ENCODE measurements at places on chromosomes 3 and 15.

GRCh38 chr3:111929484-111929883, 49.3 kb upstream of the ABHD10 start:
- no peak for DNase-seq

- DNase-seq, result no peak
These were observed 24.7 kb downstream of the CEMIP start for GRCh38 chr15:80803580-80804525.

DNA sequence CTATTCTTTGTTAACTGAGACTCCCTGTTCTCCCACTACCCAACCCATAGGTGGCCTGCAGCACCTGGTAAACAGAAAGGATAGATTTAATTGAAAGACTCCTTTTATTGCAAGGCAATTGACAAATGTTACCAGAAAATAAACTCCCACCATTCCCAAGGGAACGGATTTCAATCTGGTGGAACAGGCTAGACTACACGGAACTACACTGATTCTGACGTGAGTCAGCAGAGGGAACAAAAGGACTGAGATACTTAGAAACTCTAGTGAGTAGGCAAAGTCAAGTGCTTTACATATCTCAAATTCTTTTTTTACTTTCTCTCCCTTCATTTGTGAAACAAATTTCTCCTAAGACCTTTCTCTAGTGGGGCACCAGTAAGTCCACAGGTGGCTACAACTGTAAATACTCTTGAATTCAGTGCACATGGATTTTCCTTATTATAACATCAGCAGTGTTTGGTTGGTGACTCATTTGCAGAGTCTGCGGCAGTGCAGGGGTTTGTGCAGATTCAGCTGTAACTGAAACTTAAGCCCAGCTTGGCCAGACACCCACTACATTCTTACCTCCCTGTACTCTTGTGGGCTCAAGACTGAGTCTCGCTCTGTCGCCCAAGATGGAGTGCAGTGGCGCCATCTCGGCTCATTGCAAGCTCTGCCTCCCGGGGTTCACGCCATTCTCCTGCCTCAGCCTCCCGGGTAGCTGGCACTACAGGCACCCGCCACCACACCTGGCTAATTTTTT, 34.3 kb upstream of the PLSCR2 start:
- DNase-seq, result no peak

DNA sequence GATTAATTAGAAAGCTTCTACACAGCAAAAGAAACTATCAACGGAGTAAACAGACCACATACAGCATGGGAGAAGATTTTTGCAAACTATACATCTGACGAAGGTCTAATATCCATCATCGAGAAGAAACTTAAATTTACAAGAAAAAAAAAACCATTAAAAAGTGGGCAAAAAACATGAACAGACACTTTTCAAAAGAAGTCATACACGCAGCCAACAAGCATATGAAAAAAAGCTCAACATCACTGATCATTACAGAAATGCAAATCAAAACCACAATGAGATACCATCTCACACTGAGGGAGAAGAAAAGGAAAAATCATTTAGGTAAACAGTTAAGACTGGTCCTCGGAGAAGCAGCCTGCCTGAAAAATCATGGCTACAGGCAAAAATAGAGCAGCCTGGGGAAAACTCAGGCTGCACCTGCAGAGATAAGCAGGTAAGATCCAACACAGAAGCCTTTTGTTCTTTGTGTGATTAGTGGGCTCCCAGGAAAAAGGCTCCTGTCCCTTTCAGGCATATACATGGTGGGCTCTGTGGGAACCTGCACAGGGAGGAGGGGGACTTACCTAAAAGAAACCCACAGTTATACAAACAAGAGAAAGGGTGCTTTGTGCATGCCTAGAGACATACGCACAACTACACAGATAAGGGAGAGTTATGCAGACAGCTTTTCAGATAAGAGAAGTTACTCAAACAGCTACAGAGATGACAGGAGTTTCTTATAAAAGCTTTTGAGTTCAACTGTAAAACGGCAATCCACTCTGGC, 49.3 kb downstream of the C3orf70 start:
- no peak for DNase-seq

- no peak for DNase-seq
These were observed 14.0 kb upstream of the ALAS1 start for GRCh38 chr3:52183786-52184445.

- DNase-seq, result no peak
These were observed 10.2 kb downstream of the GLCE start for GRCh38 chr15:69170597-69170996.

- DNase-seq, result no peak
These were observed 245.1 kb upstream of the TLE3 start for GRCh38 chr15:70342554-70343548.

GRCh38 chr3:150183678-150184425, 213.2 kb upstream of the PFN2 start:
- peak; percentile 80 for DNase-seq

DNA sequence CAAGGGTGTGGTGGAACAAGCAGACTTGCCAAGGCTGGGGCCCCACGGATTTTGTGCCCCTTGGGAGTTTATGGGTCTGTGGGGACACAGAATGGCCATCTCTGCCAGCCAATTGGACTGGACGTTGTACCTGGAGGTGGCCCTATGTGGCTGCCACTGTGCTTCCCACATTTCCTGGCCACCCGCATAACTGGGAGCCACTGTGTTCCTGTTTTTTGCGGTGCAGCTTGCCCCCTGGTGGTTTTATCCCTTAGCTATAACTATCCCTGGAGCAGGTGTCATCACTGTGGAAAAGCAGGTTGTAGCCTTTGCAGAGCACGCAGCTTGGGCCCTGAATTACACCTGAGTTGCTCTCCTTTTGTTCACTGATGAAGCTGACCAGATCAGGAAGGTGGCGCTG, 306.3 kb downstream of the ZPLD1 start:
- no peak for DNase-seq

DNA sequence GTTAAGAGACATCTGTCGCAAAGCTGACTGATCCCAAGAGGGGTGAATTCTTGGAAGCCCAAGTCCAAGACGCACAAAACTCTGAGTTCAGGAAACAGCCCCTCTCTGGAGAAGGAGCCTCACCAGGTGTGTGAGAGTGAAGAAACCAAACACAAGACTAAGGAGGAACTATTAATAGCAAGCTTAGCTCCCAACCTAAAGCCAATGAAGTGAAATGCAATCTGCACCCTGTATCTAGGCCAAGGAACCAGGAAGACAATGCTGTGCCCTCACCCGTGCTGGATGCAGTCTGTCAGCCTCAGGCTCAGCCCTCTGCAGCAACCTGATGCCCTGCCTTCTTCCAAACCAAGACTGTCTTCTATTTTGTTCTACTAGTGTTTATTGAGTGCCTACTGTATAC, 22.5 kb upstream of the THBS1 start:
- no peak for DNase-seq

GRCh38 chr3:128413003-128413370, 53.7 kb downstream of the DNAJB8 start:
- DNase-seq, result no peak

- DNase-seq, result no peak
These were observed 71.1 kb downstream of the ALDH1A2 start for GRCh38 chr15:57994221-57995049.

- no peak for DNase-seq
These were observed 140.9 kb downstream of the PLCL2 start for GRCh38 chr3:17025594-17026139.

DNA sequence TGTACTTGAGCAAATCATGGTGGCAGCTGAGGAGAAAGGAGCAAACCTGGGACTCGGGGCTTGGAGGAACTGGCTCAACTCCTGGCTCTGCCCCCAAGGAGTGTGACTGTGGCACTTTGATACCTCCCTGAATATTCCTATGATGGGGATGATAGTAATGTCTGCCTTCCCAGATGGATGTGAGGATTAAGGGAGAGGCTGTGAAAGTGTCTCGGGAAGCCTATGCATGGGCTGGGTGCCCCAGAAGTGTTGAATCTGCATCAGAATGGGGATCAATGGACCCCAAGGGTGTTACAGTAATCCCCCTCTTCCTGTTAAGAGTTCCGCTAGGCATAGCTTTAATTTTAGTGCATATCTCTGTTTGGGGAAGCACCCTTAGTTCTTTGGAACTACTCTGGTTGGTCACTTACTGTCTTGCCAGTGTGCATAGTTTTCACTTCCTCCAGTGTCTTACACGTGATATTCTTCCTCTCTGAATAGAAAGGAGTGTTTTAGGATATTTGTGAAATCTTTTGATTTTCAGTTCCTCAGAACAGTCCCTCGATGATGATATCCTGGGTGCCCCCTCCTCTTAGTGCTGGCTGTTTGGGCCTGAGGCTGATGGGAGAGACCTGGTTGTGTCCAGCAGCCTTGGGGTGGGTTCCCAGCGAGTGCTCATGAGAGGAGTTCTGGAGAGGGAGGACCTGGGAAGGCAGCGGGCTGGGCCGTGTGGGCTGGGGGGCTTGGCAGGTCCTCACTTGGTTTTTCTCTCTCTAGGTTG, 97.5 kb downstream of the CHDH start:
- DNase-seq, result no peak

- DNase-seq, result no peak
These were observed 1.5 kb downstream of the GLB1 start for GRCh38 chr3:33095436-33095835.

GRCh38 chr3:196617256-196617655, 22.2 kb upstream of the NRROS start:
- no peak for DNase-seq

DNA sequence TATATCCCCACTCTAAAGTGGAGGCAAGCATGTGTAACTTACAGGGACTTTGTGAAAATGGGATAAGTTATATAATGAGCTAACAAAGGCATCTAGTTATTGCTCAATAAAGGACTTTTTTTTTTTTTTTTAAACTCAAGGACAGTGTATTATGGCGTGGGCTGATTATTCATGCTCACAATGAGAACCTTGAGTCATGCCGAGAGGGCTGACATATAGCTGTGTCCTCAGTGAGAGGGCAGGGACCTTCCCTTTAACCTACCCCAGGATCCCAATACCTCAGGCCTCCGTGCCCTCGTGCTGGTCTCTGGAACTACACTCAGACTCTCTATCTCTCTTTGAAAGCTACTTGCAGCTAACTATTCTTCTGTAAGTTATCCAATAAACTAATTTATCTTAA, 319.9 kb upstream of the ICE2 start:
- no peak for DNase-seq

DNA sequence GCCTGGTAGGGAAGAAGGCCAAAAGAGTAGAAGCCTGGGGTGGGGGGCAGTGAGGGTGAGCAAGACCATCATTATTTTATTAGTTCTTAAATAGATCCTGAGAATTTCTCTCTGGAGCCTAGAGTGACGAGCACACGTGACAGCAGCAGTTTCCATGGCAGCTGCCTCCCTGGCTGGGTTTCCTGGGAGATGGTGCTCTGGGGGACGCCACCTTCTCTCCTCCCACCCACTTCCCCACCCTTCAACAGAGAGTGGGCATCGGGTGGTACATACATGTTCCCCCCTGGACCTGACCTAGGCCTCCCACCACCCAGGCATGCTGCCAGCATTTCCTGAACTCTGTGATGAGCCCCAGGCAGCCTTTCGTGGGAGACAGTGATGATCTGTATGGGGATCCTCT, 12.9 kb downstream of the CELF6 start:
- no peak for DNase-seq
